Fibroblast of skin of back (primary cell): ENCODE measurements at places on chromosomes 7 and 10.

GRCh38 chr10:112002206-112002605, 181.4 kb downstream of the GPAM start:
- DNase-seq = no peak

DNA sequence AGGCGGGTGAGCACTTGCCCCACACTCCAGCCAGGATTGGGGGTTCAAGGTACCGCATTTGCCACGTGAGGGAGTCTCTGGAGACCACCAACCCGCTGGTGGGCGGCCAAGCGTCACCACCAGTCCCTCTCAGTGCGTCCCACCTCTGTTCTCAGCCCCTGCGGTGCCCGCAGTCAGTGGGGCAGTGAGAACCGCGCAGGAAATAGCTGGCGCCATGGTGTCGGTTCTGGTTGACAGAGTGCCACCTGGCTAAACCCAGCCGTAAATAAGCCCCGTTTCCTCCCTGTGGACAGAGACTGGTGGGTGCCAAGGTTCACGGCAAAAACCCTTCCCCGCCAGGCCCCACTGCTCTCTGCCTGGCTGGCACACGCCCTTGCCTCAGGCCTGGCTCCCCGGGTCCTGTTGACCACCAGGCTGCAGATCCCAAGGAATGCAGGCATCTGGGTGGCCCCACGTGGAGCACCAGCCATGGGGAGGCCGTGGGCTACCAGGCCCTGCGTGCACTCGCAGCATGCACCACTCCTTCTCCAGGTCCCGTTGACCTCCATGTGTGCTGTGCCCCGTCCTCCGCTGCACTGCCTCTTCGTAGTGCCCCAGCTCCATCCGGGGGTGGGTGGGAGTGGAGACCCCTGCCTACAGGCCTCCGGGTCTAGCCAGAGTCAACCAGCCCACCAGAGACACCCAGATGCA, 140.0 kb downstream of the LHPP start:
- DNase-seq = no peak

DNA sequence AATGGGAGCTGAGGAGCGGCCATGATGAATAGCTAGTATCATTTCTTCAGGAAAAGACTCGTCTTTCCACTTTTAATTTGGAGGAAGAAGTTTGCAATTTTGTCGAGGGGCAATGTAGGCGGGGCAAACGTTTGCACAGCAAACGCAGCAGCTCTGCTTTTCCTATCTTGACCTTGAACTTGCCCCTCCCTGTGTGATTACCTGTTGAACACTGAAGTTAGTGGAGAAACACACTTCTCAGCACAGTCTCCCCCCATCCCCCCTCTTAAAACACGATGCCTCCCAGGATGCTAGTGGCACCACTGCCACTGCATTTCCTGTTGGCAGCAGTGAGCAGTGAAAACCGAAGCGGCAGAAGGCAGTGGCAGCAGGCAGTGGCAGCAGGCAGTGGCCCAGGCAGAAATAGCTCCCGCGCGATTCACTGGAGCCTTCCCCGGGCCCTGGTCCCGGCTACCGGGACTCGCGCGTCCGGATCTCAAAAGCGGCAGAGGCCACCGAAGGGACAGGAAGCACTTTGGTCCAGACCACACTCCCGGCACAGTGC, at the start of gene EPDR1:
TSS of gene EPDR1 (plus strand) at position 336 of the 544 bp plus-strand sequence. CDS start 300 bp downstream, outside the sequence.
- DNase-seq = peak; percentile 71

GRCh38 chr10:113087165-113088029, 137.3 kb downstream of the TCF7L2 start:
- DNase-seq = peak; percentile 98

- DNase-seq = no peak
These were observed 40.0 kb downstream of the FANK1 start for GRCh38 chr10:125936331-125936730.

DNA sequence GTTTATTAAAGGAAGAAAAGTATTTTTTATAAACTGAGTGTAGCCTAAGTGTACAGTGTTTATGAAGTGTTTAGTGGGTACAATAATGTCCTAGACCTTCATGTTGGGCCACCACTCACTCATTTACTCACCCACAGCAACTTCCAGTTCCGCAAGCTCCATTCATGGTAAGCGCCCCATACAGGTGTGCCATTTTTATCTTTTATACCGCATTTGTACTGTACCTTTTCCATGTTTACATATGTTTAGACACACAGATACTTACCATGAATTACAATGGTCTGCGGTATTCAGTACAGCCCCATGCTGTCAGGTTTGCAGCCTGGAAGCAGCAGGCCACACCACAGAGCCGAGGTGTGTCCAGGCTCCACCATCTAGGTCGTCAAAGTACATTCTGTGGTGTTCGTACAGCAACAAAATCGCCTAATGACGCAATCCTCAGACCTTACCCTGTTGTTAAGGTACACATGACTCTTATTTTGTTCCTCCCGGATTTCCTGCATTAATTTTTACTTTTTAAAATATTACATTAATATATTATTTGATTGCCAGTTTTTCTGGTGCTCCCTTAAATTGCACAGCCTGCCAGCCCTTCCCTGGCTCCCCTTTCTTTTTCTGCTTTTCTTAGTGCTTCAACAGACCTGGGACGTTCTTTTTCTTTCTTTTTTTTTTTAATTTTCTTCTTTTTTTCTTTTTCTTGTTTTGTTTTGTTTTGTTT, 881 bp upstream of the SSBP1 start:
- no peak for DNase-seq

- DNase-seq = no peak
These were observed 17.3 kb downstream of the TMEM72 start for GRCh38 chr10:44928462-44928861.

- DNase-seq = peak; percentile 21
These were observed 347.9 kb downstream of the LRMDA start for GRCh38 chr10:75779276-75779675.

DNA sequence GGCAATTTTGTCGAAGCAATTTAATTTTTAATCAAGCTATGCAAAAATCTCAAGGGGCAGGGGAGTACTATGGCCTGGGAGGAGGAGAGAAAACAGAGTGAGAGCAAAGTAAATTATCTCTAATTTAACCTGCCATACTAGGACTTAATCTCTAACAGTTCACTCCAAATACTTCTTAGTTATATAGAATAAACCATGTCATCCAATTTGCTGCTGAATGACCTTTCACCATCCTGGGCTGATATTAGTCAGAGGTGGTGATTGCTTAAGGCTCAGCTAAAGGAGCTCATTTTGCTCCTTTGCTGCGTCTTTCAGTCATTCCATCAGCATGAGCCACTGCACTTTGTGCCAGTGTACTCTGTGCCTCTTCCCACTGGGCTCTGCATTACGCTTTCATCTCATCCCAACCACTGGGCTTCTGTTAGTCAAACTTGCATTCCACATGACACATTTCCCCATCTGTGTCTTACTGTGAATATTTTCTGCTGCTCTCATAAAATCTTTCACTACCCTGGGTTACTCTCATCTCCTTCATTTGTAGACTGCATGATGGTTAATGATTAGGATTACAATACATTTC, 84.3 kb downstream of the CD36 start:
- peak; percentile 100 for DNase-seq

- no peak for DNase-seq
These were observed 8.9 kb downstream of the NT5C3A start for GRCh38 chr7:33053721-33054120.

DNA sequence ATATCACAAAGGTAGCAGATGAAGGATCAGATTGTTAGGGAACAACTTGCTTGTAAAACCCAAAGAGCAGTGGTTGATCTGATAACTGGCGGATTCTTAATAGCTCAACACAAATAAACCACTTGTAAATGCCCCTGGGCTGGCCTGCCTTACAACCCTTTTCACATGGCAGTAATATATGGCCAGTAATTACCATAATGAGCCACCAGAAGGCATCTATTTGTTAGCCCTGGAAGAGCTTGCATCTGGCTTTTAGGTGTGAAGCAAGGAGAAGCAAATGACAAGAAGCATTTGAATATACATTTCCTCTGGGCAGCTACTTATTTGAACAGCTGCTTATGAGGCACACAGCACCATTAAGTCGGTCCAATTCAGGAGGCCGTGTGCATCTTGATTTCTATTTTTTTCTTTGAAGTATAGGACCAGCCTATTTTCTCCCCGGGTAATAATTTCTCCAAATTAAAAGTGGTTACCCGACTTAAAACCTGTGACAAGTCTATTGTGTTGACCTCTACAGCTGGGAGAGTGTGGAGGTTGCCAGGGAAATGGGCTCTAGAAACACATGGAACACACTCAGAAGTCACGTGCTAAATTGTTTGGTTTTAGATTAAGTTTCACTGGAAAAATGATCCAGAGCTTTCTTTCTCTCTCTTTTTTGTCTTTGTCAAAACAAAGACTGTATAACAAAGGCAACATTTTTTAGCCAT, 113.4 kb downstream of the SEM1 start:
- DNase-seq = no peak

DNA sequence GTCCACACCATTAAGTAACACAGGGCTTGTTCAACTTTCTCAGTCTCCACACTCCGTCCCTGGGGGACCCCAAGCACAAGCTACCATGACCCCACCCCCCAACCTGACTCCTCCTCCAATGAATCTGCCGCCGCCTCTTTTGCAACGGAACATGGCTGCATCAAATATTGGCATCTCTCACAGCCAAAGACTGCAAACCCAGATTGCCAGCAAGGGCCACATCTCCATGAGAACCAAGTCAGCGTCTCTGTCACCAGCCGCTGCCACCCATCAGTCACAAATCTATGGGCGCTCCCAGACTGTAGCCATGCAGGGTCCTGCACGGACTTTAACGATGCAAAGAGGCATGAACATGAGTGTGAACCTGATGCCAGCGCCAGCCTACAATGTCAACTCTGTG, 81.1 kb upstream of the SAMD8 start:
- no peak for DNase-seq

DNA sequence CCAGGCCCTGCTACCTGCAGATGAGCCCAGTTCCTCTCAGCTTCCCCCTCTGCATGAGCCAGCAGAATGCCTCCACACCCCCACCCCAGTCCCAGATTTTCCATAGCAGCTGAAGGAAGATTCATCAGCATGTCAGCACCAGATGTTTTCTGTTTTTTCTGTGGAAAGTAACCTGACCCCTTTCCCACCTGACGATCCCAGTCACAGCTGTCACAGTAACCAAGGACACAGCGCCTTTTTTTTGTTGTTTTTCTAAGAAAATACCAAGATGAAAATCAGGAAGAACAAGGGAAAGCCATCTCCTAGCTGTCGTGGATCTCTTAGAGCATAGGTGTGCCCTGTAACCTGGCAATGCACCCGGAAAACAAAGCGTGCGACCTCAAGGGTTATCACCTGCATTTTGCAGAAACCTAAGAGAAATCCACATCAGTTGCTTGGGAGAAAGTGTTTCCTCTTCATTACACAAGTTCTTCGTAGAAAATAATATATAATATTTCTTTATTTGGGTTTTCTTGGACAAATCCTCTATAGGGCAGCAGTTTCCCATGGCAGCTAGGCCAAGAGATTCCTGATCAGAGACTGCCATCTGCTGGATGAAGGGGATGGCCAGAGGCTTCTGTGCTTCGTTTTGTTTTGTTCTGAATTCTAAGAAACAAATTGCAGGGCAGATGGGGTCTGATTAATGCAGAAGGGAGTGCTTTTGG, 401.9 kb downstream of the TNS3 start:
- peak; percentile 66 for DNase-seq

DNA sequence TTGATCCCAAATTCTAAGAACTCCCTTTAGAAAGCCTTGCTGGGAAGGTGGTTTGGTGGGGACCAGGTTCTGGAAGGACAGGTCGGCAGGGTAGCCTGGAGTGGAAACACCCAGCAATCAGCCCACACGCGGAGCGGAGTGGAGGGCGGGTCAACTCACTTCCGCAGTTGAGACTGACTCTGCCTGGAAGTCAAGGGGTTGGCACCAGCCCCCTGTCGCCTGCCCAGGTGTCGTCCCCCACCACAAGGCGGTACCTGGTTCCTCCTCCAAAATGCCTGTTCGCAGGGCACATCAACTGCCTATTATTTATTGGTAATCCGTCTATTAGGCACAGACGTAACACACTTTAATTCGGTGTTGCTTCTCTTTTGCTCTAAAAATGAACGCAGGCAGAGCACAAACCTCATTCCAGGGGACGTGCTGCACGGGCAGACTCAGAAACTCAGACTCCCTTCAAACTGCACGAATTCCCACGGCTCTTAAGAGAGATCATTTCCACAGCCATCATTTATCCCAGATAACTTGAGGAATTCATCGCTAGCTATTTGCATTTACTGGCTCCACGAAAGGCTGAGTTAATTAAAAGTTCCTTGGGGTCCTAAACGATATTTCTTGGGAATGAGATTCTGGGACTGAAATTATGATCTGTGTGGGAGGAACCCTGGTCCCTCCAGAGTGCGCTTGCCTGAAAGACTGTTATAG, 248.2 kb upstream of the PPP2R2D start:
- no peak for DNase-seq

GRCh38 chr7:37448011-37448635, 541 bp downstream of the ELMO1 start:
- no peak for DNase-seq

DNA sequence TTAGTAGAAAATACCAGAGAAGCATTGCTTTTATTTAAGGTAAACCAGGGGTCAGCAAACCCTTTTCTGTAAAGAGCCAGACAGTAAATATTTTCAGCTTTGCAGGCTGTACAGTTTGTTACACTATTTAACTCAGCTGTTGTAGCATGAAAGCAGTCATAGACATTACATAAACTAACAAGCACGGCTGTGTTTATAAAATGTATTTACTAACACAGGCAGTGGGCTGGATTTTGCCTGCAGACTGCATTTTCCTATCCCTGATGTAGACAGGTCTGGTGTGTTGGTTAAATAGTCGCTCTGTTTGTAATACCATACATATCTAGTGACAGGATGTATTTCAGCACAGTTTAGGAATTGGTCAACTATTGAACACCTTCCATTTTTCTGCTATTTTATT, 129.3 kb downstream of the ST7 start:
- no peak for DNase-seq

GRCh38 chr7:128389618-128390329, 20.0 kb downstream of the IMPDH1 start:
- no peak for DNase-seq

DNA sequence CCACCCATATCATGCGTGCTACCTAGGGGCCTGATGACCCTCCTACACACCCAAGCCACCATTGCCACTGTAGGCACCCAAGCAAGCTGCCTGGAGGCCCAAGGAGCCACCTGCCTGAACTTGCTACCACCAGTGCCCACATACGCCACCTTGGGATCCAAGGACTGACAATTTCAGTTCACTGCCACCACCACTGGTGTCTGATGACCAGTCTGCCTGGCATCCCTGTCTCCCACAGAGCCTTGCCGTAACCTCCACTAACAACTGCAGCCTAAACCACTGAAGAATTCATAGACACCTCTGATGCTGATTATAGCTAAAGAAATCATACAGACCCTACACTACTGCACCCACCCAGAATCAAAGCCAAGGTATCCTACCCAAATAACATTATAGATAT, 58.8 kb downstream of the TMEM178B start:
- DNase-seq = no peak

- DNase-seq = no peak
These were observed 73.9 kb downstream of the KIAA1549 start for GRCh38 chr7:138907201-138907847.
